D721Med (cell line): ENCODE measurements at places on chromosomes 2 and 18.

- no peak for DNase-seq
These were observed 4.6 kb upstream of the PXDN start for GRCh38 chr2:1748741-1749488.

DNA sequence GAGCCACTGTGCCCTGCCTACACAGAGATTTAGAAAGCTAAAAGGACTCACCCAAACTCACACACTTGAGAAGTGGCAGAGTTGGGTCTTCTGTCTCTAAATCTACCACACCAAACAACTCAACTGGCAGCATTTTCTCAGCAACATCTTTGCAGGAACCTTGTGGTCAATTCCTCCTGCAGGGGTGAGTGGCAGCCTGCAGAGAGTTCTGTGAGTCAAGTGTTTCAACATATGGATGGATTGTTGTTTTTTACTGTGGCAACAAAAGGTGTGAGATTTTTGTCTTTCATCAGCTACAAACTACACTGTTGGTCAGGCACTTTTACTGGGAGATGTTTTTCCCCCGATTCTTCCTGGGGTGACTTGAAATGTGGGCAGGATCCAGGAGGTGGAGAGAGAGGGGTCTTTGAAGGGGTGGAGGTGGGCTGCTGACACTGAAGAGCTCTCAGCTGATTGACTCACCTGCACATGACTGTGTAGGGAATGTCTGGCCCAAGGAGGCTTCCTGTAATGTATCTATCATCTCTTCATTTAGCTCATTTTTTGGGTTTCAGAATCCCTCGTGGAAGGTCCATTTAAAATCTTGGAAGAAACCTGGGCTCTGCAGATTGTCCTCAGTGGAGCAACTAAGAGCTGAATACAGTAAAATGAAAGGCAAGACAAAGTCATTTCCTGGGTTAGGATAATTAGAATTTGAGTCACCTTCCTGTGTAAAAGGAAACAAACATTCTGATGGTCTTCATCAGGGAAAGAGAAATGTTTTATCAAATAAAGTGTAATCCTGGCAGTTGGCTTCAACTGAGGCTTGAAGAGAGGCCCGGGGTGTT is 98.6 kb downstream of the MSH2 start:
- no peak for DNase-seq

GRCh38 chr18:27673861-27674260 is 488.8 kb upstream of the CHST9 start:
- no peak for DNase-seq

DNA sequence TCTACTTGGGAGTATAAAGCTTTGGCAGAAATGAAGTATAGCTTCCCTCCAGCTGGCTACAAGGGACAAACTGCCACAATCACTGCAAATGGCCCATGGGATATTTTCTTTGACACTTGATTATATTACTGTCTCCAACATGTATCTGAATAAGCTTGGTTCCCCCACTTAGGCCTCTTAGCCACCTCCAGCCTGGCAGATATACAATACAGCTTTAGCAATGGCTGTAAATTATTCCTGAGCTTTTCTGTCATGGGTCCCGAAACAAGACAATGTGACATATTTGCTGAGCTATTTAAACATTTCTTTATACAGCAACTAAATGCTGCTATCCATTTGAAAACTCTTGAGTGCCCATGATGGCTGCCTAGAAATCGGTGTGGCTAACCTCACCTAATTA is 406.2 kb downstream of the SUCLG1 start:
- no peak for DNase-seq

GRCh38 chr18:13276530-13277520 is 58.3 kb downstream of the LDLRAD4 start:
- no peak for DNase-seq

DNA sequence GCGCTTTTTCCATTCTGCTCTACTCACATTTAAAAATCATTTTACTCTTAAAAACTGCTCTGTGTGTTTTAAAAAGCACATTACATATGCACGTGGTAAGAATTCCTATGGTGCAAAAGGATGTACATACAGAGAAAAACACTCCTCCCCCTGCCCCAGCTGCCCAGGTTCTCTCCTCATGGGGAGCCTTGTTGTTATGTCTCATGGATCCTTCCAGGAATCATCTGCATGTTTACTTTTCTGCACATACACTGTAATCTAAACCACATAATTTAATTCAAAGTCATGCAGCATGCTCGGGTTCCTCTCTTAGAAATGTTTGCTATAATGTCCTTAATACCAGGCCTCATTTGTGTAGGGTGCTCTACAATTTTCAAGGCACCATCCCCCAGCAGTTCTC is 243.3 kb downstream of the LOXHD1 start:
- no peak for DNase-seq

- no peak for DNase-seq
These were observed 73.8 kb downstream of the MAP3K20 start for GRCh38 chr2:173149491-173149890.

- no peak for DNase-seq
These were observed 57.8 kb upstream of the FAM237A start for GRCh38 chr2:206584323-206585116.
